Activated T-helper 17 cell treated with anti-CD3 and anti-CD28 coated beads, Interleukin-2, amount 50 U/mL, for 72 hours (primary cell): ENCODE measurements at places on chromosomes 12 and 14. TPM values are rescaled to one million over a fixed set of nuclear protein-coding genes. Genes with fewer than 3 reads are reported as not detected.

HHIPL1 gene
- not detected for total RNA-seq

DNA sequence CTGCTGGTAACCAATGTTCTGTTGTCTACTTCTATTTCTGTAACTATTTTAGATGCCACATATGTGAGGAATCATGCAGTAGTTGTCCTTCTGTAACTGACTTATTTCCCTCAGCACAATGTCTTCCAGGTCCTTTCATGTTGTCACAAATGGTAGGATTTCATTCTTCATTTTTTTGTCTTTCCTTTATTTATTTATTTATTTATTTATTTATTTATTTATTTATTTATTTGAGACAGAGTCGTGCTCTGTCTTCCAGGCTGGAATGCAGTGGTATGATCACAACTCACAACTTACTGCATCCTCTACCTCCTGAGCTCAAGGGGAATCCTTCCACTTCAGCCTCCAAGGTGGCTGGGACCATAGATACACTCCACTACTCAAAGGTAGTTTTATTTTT lies 288.2 kb downstream of the PPFIA2 start:
- no peak for ATAC-seq

GRCh38 chr14:102491366-102491765 lies 18.2 kb downstream of the ANKRD9 start:
- ATAC-seq: no peak

HOTAIR gene
- not detected for total RNA-seq

ALDH1L2 gene
- 0.35 TPM for total RNA-seq

- no peak for ATAC-seq
Measured at GRCh38 chr14:57464008-57464730, 29.5 kb downstream of the CCDC198 start.

GPR84 gene
- total RNA-seq: 0.24 TPM

DTX1 gene
- 17.4 TPM for total RNA-seq

GRCh38 chr12:82942991-82943401 lies 256.3 kb downstream of the TMTC2 start:
- ATAC-seq: peak; percentile 64

DNA sequence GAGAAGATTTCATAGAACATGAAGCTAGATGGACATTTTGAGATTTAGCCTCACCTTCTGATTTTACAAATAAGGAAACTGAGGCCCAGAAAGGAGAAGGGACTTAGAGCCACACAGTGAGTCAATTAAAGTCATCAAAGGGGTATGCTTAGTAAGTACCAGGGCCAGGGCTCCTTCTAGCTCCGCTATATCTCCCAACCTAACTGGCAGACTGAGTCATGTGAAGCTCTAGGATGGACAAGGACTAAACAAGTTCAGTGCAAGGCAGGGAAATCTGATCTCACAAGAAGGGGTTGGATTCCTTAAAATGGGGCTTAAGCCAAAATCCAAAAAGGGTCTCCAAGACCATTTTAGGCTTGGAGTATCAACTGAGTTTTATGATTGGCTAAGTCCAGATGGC lies 215.8 kb downstream of the PHLDA1 start:
- ATAC-seq: no peak

RNASE4 gene
- 1.0 TPM for total RNA-seq

- ATAC-seq: no peak
Measured at GRCh38 chr12:111034083-111034885, 113.9 kb upstream of the MYL2 start.

- no peak for ATAC-seq
Measured at GRCh38 chr12:124604264-124604680, 36.9 kb upstream of the NCOR2 start.

DNA sequence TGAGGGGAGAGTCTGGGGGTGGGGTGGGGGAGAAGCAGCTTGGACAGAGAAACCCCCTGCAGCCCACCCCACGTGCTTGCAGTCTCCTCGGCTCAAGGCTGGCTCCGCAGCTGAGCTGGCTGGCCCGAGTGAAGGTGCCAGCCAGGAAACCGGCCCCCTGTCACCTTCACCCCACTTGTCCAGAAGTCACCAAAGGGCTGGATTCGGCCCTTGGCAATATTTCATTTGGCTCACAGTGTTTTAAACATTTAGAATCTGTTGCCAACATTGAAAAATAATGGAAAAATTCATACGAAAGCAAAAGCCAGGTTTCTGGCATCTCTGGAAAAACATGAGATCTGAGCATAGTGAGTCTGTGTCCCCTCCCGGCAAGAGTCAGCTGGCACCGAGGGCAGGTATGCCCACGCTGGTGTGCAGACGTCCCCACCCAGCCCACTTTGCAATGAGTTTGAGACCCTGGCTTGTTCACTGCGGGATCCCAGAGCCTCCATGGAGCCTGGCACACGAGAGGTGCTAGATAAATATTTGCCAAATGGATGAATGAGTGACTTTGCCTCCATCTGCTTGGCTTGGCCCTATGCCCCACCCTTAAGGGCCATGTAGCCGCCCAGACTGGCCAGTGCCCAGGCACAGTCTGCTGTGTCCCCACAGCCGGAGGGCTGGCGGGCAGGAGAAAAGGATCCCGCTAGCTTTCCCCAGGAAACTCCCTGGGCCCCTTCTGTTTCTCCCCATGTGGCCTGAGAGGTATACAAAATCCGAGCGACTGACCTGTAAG lies 18.2 kb downstream of the MSI1 start:
- no peak for ATAC-seq

GRCh38 chr12:30794591-30795409 lies 40.0 kb upstream of the CAPRIN2 start:
- peak; percentile 71 for ATAC-seq

ZNF10 gene
- total RNA-seq: 6.2 TPM
